ENCODE measurements at places on chromosomes 1 and 21. TPM values are rescaled to one million over a fixed set of nuclear protein-coding genes. Genes with fewer than 3 reads are reported as not detected.

AGO4 gene
- total RNA-seq: 9.2 TPM

TMEM269 gene
- not detected for total RNA-seq

TNFRSF14 gene
- 41.0 TPM for total RNA-seq

CRB1 gene
- 0.38 TPM for total RNA-seq

APCS gene
- total RNA-seq: not detected

CREB3L4 gene
- 9.2 TPM for total RNA-seq

ITGB2 gene
- total RNA-seq: 581 TPM

FCRL5 gene
- 0.32 TPM for total RNA-seq

PLEKHN1 gene
- total RNA-seq: not detected

OLIG2 gene
- not detected for total RNA-seq

ZNF691 gene
- 9.4 TPM for total RNA-seq

GJA9 gene
- not detected for total RNA-seq

RORC gene
- 5.8 TPM for total RNA-seq

C8B gene
- total RNA-seq: not detected

TRIM45 gene
- 0.60 TPM for total RNA-seq

RGS8 gene
- total RNA-seq: 0.84 TPM

PLK3 gene
- total RNA-seq: 27.6 TPM

HRNR gene
- total RNA-seq: not detected

OR2L3 gene
- total RNA-seq: not detected

CD2 gene
- total RNA-seq: 1.8 TPM

ADAMTS4 gene
- 49.0 TPM for total RNA-seq

S100A1 gene
- total RNA-seq: 36.5 TPM

RYR2 gene
- 2.4 TPM for total RNA-seq

ACTN2 gene
- 5.3 TPM for total RNA-seq

PPIAL4G gene
- not detected for total RNA-seq

TNFSF18 gene
- total RNA-seq: not detected

LCE1C gene
- not detected for total RNA-seq

PCAT6 gene
- not detected for total RNA-seq

CR2 gene
- total RNA-seq: 0.12 TPM

OR2T33 gene
- not detected for total RNA-seq

MAEL gene
- total RNA-seq: not detected

FLG2 gene
- not detected for total RNA-seq

PLEKHA6 gene
- 13.1 TPM for total RNA-seq

SPRR2A gene
- total RNA-seq: not detected

VANGL1 gene
- total RNA-seq: 6.3 TPM

L1TD1 gene
- total RNA-seq: not detected

DCDC2B gene
- not detected for total RNA-seq

JTB gene
- 258 TPM for total RNA-seq

FAM43B gene
- total RNA-seq: 0.93 TPM

IFI44 gene
- 16.2 TPM for total RNA-seq

SLFNL1 gene
- total RNA-seq: 0.37 TPM

C1QC gene
- 461 TPM for total RNA-seq

CYB561D1 gene
- total RNA-seq: 6.1 TPM
